ENCODE measurements at places on chromosomes 6 and 20.

GRCh38 chr6:170102582-170103481 lies 188.0 kb downstream of the DLL1 start:
- DNase-seq = peak; percentile 2

DNA sequence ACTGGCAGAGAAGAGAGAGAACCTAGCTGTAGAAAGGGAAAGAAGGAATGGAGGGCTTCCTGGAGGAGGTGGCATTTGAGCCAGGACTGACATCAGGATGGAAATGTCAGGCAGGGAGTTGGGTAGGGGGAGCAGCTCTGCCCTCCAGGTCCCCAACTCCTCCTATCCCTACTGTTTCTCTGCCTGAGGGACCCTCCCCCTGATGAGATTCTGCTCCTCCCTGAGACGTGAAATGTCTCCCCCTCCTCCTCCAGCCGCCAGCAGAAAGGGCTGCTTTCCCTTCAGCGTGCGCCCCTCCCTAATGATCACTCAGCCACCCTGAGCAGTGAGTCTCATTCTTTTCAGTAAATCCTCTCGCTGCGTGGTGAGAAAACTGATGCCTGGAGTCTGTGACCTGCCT lies 40.6 kb downstream of the HLA-DPB1 start:
- DNase-seq = no peak

DNA sequence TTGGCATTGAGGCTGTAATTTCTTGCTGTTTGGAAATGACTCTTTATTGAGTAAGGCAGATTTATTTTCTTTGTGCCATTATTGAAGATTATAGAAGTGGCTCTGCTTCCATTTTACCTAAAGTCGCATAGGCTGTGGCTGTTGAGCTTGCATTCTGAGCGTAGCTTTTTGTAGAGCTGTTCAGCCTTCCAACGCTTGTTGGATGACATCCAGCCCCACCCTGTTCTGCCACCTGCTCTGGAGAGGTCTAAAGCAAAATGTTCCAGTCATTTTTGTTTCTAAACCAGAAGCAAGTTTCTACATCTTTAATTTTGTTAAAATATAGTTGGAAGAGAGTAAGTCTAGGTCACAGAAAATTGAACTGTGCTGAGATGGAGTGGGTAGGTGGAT lies 24.4 kb downstream of the UST start:
- DNase-seq = no peak

GRCh38 chr6:42781796-42782688 lies at the start of gene BICRAL:
Gene BICRAL, plus strand, starts transcription at chr6:42782052. Its CDS starts 39,971 bp downstream, at chr6:42822023.
- DNase-seq = peak; percentile 78

GRCh38 chr6:8562125-8562524 lies 126.8 kb upstream of the SLC35B3 start:
- DNase-seq = no peak

- no peak for DNase-seq
These were observed 22.9 kb downstream of the DUSP22 start for GRCh38 chr6:315226-315625.

DNA sequence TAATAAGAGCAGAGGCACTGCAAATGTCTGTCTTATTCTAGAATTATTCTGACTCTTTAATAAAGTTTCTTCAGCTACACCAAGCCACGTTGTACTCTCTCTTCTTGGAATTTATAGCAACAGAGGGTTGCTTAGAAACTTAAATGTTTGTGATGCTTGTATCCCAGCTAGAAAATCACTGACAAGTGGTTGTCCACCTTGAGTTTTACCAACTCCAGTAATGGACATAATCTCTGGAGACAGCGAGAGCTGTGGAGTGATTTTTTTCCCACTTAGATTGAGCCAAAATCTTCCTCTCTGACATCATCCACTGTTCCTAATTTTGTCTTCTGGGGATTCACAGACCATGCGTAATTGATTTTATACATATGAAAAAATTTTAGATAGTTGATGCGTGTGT lies 8.0 kb downstream of the ECT2L start:
- no peak for DNase-seq

DNA sequence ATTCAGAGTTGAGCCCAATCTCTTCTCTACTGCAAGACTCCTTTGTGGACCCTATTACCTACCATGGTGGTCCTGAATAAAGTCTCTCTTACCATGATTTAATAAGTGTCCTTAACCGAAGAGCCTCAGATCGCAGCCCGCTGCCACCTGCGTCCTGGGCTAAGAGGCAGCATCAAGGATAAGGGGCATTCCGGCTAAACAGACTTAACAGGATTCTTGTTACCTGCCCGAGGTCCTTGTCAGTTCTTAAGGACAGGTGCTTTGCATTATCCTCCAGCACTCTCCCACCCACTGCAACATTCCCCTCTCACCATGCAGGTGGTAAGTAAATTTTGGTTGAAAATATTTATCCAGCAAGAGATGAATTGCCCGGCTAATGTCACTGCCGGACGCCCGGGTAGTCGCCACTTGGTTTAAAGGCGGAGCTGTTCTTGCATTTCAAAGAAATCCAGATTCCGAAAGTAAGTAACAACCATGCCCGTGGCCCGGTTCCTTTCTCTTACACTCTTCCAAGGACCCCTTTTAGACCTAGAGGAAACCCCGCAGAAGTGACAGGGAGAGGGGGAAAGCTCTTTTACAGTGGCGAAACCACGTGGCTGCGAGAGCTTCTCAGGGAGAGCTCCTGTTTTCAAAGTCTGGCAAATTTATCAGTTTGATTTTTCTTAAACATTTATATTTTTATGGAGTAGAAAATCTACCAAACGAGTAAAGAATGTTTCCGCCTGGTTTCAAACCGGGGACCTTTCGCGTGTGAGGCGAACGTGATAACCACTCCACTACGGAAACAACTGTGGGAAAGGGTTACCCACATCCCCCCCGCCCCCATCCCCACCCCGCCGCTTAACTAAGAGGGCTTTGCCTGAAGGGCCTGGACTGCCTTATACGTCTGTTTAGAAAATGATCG lies 41.9 kb upstream of the PRSS16 start:
- peak; percentile 28 for DNase-seq

- no peak for DNase-seq
These were observed 36.2 kb downstream of the VEGFA start for GRCh38 chr6:43806043-43806757.
